ENCODE measurements at places on chromosomes 13 and 19.

DNA sequence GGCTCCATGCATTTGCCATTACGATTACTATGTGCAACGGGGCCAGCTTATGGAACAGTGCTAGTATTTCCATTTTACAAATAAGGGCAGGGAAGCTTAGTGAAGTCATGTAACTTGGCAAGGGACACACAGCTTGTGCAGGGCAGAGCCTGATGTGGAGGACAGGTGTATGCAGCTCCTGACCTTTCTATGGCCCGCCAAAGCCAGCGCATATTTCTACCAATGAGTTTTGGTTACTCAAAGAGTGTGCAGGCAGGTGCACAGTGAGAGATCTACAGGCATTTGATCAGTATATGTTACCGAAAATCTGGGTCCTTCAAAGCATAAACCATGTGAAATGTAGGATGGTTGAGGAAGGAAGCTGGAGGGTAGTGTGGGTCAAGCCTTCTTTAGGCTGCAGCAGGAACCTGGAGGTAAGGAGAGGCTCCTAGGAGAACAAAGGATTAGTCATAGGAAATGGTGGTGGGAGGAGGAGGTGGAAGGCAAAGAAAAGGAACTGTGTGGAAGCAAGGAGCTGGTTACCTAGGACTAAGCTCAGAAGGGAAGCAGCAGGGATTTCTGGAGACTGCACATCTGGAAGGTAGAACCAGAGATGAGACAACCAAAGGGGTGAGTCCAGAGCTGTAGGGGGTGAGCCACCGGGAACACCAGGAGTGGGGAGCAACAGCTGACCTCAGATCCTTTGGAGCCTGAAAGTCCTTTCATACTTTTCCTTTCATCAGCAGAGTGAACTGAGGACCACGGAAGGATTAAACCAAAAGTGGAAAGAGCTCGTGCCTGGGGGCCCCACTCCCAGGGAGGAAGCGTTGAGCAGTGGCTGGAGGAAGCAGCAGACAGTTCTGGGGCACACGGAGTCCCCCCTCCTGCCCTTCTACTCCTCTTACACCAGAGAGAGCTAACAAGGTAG is 4.2 kb upstream of the PDX1 start:
- no peak for DNase-seq

DNA sequence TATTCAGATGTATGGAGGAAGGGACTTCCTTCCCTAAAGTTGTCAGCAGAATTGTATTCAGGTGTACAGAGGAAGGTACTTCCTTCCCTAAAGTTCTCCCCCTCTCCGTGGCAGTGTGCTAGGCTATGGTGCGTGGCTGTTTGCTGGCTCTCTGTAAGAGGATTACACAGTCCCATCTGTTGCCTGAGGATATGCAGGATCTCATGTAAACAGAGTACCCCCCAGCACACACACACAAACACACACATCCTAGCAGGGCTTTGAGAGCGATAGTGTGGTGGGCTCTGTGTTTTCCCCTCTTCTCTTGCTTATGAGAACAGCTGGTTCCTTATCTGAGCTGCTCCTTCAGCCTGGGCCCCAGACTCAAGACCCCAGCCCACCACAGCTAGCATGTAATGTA is 10.3 kb downstream of the NEK5 start:
- peak; percentile 22 for DNase-seq

DNA sequence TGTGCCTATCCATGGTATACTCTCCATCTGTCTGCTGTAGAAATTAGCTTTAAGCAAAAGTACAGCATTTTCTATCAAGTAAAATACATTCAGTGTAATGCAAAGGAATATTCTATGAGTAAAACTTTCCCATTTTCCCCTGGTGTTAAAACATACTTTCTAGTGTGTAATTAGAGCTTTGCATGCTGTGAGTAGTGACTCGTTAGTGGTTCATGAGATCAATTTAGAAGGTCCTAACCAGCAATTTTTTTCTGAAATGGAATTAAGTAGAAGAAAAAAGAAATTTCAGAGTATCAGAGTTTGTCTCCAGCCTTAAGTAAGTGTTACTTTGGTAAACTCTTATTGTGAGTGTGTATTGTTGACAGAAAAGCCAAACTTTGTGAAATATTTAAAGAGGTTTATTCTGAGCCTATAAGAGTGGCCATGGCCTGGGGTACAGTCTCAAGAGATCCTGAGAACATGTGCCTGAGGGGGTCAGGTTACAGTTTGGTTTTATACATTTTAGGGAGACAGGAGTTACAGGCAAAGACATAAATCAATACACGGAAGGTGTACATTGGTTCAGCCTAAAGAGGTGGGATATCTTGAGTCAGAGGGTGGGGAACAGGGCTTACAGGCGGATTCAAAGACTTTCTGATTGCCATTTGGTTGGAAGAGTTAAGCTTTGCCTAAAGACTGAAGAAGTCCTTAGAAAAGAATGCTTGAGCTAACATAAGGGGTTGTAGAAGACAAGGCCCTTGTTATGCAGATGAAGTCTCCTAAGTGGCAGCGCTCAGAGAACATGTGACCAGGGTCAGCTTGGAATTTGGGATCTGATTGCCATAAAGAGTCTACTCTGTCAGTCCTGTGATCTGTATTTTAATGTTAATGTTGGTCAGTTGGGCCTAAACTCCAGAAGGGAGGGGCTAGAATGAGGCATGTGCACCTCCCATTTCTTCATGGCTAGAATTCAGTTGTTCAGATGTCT is 25.5 kb downstream of the FAM187B start:
- no peak for DNase-seq

- no peak for DNase-seq
Measured at GRCh38 chr13:110812869-110813645, 99.6 kb downstream of the ING1 start.

DNA sequence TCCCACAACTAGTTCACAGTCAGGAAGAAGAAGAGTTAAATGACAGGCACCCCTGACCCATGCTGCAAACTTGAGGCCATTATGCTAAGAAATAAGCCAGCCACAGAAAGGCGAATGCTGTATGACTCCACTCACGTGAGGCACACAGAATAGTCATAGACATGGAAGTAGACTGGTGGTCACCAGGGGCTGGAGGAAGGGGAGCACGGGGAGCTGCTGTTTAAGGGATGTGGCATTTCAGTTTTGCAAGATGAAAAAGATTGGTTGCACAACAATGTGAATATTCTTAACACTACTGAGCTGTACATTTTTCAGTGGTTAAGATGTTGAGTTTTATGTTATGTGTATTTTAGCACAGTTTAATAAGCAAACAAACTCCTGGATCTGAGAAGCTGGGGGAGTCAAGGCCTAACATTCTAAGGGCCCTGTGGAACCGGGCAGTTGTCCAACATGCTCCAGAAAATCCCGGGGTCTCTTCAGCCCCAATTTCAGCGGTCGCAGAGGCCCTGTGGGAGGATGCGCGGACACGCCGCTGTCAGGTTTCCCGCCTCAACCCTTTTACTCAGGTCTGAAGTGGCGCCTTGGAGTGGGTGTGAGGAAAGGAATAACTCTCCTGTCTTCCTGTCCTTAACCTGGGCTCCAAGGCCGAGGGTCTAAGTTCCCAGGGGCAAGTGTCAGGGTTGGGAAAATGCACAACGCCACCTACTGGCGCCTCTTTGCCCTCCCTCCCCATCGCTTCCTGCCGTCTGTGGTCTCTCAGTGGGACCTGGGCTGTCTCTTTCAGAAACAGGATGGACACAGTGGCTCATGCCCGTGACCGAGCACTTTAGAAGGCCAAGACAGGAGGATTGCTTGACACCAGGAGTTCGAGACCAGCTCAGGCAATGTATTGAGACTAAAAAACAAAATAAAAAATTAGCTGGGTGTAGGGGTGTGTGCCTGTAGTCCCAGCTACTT is 4.4 kb upstream of the TMEM272 start:
- peak; percentile 47 for DNase-seq

GRCh38 chr13:106520251-106521054 is 15.0 kb downstream of the EFNB2 start:
- DNase-seq, result no peak

- no peak for DNase-seq
Measured at GRCh38 chr13:28499609-28500008, 4.7 kb upstream of the FLT1 start.

- no peak for DNase-seq
Measured at GRCh38 chr13:51025245-51025905, 85.7 kb downstream of the C13orf42 start.

- no peak for DNase-seq
Measured at GRCh38 chr13:101455863-101456262, 3.4 kb downstream of the ITGBL1 start.

DNA sequence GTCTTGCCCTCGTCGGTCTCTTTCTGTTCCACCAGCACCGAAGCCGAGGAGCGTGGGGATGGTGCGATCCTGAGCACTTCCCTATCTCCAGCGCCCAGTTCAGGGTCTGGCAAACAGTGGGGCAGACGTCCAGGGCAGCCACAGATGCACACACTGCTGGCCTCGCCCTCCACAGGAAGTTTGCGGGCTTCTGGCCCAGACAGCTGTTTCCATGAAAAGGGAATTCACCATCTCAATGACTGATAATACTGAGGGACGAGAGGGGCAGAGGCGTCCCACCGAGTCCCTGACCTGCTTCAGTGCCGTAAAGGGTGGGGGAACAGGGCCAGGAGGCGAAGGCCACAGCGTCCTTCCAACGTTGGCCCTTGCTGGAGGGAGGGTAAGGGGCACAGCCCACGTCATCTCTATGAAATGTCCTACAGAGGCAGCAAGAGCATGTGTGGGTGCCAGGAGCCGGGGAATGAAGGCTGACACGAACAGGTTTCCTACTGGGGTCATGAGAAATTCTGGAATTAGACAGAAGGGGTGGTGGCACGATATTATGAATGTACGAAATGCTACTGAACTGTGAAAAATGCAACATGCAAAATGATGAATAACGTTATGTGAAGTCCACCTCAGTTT is 19.5 kb downstream of the SHC2 start:
- DNase-seq, result no peak

DNA sequence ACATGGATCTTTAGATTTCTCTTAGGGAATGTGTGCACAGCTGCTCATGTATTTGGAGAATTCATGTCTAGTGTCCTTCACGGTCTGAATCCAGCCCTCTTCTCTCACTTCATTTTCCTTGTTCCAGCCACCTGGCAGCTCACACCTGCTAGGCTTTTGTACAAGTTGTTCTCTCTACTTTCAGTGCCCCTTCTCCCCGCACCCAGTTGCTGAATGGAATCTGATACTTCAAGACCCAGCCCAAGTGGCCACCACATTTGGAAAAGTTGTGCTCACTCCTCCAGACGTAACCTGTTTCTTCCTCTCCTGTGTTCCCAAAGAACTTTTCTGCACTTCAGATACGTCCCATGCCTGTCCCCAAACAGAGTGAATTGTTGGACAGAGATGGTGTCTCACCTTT is 235.6 kb downstream of the SHISA2 start:
- DNase-seq, result no peak

- DNase-seq, result no peak
Measured at GRCh38 chr19:15463861-15464371, 428 bp downstream of the RASAL3 start.

- DNase-seq, result no peak
Measured at GRCh38 chr13:96809366-96810096, 184.7 kb downstream of the OXGR1 start.

DNA sequence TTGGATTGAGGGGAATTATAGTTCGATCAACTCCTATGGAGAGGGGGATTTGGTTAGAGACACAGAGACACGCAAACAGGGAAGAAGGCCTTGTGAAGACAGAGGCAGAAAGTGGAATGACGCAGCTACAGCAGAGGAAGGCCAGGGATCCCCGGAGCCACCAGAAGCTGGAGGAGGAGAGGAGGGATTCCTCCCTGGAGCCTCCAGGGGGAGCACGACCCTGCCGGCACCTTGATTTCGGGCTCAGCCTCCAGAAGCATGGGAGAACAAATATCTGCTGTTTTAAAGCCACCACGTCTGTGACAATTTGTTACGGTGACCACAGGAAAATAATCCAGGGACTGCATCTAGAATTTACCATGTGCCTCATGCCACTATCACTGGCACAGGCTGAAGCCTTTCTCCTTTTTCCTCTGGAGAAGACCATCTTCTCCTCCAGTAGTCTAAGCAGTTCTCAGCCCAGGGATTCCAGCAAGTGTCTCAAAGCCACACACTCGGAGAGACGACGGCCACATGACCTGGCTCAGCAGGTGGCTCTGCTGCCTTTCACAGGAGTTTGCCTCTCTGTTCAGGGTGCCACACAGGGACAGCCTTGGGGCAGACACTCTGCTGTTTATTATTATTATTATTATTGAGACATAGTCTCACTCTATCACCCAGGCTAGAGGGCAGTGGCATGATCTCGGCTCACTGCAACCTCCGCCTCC is 39.9 kb upstream of the CCNE1 start:
- peak; percentile 68 for DNase-seq

DNA sequence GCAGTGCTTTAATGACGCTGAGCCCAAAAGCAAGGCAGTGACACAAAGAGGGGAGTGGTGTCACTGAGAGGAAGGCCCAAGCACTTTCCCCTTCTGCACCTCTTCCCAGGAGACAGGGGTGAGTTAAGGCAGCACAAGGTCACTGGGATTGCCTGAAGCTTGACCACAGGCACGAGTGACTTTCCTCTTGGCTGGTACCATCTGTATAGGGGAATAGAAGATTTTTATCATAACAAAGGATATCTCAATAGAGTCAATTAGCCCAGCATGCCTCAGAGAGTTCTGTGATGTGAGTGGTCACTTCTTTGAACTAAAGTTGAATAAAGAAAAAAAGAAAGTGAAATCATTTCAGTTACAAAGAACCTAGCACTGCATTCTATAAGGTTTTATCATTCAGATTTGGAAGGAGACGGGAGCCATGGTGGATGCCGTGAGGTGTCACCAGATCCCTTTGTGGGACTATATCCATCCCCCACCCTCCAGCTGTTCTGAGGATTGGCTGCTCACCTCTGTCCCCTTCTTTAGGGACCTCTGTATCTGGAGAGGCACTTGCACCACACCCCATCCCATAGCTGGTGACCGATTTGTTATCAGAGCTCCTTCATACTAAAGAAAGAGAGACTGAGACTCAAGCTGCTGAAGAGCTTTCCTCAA is 291.2 kb downstream of the DCT start:
- DNase-seq, result no peak

- DNase-seq, result no peak
Measured at GRCh38 chr19:48819366-48819816, 8.6 kb upstream of the BCAT2 start.

DNA sequence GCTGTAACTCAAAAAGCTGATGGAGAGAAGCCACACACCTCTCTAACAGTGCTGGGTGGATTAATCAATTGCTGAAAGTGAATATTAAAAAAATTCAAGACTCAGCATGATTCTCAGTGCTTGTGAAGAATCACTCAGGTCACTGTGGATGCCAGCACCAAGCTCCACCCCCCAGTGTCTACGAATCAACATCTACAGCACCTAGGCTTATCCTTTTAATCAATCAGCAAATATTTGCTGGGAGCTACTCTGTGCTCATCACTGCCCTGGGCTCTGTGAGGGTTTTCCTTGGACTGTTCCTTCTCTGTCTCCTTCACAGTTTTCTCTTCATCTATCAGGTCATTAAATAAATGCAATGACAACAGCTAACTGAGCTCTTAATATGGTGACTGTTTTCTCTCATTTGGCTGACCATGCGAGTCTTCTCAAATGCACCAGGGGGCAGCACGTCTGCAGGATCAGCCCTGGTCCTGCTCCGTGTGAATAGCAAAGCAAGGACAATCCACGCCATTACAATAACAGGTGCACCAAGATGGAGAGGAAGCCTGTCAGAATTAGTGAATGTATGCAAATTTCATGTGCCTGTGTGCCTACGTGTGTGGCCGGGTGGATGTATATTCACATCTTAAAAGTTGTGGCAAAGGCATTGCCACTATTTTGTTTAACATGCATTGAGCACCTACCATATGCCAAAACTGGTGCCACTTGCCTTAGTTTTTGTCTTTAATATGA is 14.6 kb upstream of the C13orf42 start:
- no peak for DNase-seq

GRCh38 chr13:84831666-84832657 is 949.7 kb upstream of the SLITRK1 start:
- no peak for DNase-seq

Data from D721Med (cell line).